ENCODE measurements at places on chromosomes 3 and 15. TPM values are rescaled to one million over a fixed set of nuclear protein-coding genes. Genes with fewer than 3 reads are reported as not detected.
A peak's percentile ranks its signal among the peaks of the same experiment; 100 is the strongest.

SHC4 gene
- 1.5 TPM for total RNA-seq

CCR9 gene
- total RNA-seq = not detected

FSIP1 gene
- 3.9 TPM for total RNA-seq

LRRIQ4 gene
- under 0.01 TPM for total RNA-seq

CMTM8 gene
- total RNA-seq = 0.26 TPM

ZNF710 gene
- total RNA-seq = 9.4 TPM

P4HTM gene
- 33.4 TPM for total RNA-seq

AHSG gene
- not detected for total RNA-seq

GOLGA8F gene
- not detected for total RNA-seq

CFAP20DC gene
- 3.8 TPM for total RNA-seq

MRPL46 gene
- 13.7 TPM for total RNA-seq

GRCh38 chr3:174931473-174932353 is 72.6 kb downstream of the NAALADL2 start:
- peak; percentile 47 for DNase-seq

DNA sequence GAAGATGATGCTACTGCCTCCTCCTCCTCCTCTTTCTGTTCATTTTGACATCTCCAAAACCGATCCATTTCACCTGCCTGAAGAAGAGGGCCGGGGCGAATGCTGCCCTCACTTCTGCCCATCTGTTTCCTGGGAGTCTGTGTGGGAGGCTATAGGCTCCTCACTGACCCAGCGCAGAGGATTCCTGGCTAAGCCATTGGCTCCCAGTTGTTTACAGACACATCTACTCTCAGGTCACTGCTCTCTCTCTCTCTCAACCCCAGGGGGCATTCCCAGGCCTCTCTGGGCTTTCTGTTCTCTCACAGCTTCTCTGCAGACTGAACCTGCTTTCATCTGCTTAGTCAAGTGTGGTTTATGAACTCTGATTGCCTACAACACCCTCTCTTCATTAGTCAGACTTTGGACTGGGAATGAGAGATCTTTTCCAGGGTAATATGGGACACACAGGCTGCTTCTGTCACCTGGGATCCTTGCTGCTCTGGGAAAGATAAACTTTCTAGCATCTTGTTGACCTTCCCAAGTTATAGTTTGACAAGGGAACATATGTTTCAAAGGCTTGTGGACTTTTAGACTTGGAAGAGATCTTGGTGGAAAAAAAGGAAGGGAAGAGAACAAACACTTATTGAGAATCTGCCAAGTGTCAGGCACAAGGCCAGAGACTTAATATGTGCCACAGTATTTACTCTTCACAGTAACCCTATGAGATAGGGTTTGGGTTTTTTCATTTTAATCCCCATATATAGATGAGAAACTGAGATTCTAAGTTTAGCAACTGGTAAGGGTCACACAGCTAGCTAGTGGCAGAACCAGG is 30.2 kb upstream of the USP3 start:
- DNase-seq = peak; percentile 81

GRCh38 chr3:75180235-75180944 is 483.7 kb upstream of the FRG2C start:
- no peak for DNase-seq

GRCh38 chr3:43080726-43081568 is 24.9 kb downstream of the POMGNT2 start:
- DNase-seq = no peak

DNA sequence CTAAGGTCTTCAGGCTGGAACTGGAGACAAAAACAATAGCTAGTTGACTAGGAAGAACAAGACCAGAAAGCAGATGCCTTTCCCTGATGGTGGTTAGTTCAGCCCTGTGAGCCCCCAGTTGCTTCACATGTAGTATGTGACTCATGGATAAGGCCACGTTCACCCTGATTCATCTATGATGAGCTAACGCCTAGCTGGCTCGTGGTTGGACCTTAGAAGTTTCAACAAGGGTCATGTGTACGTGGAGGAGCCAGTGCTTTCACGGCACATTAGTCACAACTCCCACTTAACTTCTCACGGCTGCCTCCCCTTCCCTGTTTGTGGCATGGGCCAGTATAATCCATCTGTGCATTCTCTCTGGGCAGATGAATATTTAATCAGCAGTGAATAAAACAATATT is 20.6 kb downstream of the COL8A1 start:
- peak; percentile 100 for DNase-seq

DNA sequence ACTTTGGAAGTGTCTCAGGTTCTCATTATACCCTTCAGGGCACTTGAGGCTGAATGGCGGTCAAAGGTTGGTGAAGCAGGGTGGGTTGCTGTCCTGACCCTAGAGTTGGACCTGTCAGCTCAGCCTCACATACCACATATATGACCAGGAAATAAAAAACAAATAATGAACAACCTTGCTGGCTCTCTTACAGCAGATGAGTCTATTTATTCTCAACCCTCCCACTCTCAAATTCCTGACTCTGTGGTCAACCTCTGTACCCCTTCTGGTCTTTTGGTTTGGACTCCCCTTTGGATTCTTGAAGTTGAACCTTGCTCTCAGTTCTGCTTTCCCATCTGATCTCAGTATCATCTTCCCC is 16.9 kb downstream of the PPP2R3A start:
- DNase-seq = no peak

- no peak for DNase-seq
Measured at GRCh38 chr15:40398413-40398873, 7.2 kb upstream of the IVD start.

DNA sequence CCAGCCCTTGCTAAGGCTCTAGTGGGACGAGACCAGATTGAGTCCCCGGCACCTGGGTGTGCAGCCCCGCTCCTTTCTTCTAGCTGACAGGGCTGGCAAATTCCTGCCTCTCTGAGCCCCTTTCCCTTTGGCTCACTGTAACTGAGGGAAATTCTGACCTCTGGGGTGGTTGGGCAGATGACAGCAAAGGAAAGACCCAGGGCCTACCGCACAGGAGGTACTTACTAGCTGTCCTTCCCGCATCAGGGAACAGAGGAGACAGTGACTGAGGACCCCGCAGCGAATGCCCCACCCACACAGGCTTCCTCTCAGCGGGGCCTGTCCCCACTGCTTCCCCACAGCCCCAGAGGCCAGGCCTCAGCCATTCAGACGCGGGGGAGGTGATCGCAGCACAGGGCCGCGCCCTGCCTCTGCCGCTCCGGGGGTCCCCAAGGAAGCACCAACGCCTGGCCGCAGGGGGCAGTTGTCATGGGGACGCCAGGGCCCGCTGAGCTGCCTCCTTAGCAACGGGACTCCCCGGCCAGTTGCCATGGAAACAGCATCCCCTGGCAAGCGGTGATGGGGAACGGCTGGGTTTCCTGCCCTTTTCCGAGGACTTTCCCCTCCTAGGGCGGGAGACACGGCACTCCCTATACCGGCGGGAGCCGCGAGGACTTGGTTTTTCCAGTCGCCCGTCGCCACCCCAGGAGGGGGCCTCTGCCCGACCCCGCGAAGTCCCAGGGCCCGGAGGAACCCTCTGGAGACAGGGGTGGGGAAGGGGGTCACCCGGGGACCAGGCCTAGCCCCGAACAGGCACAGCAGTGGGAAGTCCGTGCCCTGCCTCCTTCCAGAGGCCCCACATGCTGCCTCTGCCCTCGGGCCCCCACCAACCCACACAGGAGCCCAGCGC is 50.1 kb downstream of the HCN4 start:
- no peak for DNase-seq

GRCh38 chr3:188822004-188822403 is 349.8 kb upstream of the TPRG1 start:
- no peak for DNase-seq

DNA sequence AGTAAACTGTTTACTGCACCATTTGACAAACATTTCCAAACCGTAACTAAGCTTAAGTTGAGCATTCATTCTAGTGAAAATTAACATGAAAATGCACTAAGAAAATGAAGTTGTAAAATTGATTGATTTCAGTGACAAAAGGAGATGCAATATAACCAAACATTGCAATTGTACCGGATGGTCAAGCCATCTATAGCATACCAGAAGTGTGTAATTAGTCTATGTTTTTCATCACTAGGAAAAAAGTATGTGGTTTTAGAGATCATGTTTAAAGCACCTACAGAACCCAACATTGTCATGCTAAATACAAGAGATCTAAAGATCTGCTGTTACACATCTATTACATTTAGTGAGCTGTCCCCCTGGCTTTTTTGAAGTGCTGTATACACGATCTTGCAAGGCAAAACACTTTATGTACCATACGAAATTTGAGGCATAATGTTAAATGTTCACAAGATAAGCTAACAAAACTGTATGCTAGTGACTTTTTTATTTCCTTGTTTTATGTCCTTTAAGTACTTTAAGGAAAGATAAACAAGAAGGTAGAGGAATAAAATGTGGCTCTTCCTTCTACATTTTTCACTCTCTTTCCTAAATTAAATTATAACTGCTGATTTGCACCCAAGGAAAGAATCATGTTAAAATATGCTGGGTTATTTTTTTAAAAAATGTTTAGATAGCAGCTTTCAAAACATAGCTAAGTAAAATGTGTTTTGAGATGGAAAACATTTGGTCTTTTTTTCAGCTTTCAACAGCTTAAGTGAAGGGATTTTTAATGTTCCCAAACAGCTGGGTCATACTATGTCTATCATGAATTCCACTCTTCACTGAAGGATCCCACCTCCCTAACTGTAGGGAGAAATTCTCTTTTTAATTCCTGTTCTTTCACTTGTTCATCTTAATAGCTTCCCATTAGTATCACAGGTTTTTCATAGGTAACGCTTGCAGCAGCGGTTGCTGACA is 498.0 kb downstream of the MECOM start:
- DNase-seq = peak; percentile 58

- DNase-seq = peak; percentile 55
Measured at GRCh38 chr3:65953881-65954733, 84.6 kb downstream of the MAGI1 start.

GRCh38 chr3:38119248-38119544 is 17.7 kb downstream of the ACAA1 start:
- DNase-seq = no peak

GRCh38 chr3:119304201-119304713 is 10.1 kb downstream of the ARHGAP31 start:
- DNase-seq = peak; percentile 85

DNA sequence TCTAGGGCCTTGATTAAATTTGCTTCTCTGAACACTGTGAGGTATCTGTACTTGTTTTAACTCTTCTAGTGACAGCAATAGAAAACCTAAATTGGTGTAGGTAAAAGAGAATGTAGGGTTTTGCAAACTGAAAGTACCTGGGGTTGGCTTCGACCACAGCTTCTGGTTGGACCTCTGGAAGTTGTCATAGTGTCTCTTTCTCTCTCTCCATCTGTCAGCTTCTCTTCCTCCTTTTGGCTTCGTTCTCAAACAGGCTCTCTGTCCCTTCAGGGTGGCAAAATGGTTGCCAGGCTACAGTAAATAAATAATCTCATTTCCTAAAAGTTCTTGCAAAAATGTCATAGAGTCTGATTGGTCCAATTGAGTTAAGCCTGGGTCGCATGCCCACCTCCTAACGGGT is 149.3 kb upstream of the CTDSPL start:
- no peak for DNase-seq
